ENCODE measurements at places on chromosomes 4 and X.
A peak's percentile ranks its signal among the peaks of the same experiment; 100 is the strongest.

DNA sequence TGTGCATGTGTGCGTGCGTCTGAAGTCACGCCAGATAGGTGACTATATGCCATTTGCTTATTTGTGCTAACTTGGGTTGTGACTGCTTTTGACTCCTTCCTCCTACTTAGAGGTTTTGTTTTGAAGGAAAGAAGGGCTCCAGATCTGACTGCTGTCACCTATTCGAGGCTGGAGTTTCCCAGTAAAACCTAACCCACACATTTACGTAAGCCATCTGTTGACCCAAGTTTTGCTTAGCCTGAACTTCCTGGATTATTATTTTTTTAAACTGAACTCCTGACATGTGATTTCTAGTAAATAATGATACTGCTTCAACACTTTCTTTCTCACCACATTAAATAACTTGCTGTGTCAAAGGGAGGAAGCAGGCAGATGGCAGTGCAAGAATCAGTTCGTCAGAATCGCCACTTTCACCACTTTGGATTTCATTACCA is 41.5 kb downstream of the DTHD1 start:
- no peak for DNase-seq

DNA sequence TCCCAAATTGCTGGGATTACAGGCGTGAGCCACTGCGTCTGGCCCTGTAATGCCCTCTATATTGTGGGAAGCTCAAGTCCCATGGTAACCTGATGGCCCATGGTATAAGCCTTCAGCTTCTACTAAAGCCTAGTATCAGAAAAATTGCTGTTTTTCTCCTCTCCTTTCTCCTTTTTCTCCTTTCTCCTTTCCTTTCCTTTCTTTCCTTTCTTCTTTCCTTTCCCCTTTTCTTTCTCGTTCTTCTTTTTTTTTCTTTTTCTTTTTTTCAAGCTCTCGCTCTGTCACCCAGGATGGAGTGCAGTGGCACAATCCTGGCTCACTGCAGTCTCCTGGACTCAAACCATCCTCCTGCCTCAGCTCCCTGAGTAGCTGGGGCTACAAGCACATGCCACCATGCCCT is 740.7 kb downstream of the FAM133A start:
- no peak for DNase-seq

- DNase-seq, result peak; percentile 94
These were observed 15.0 kb downstream of the UGT8 start for GRCh38 chr4:114613560-114613959.

- no peak for DNase-seq
These were observed 16.7 kb upstream of the PDS5A start for GRCh38 chr4:39994406-39994805.

DNA sequence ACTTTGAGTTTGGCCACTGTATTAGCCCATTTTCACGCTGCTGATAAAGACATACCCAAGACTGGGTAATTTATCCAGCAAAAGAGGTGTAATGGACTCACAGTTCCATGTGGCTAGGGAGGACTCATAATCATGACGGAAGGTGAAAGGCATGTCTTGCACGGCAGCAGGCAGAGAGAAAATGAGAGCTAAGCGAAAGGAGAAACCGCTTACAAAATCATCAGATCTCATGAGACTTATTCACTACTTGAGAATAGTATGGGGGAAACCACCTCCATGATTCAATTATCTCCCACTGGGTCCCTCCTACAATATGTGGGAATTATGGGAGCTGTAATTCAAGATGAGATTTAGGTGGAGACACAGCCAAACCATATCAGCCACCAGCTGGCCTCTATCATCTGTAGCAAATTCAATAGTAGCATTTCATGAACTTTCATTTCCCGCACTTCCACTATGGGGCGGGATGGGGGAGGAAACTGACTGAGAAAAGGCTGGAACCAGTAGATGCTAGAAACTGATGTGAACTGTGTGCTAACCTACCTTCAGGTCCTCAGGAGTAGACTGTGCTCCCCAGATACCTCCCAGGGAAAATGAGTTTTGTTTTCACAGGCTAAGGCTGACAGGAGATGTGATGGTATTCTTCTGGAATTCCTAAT is 35.3 kb upstream of the LGI2 start:
- no peak for DNase-seq

- DNase-seq, result peak; percentile 53
These were observed 779 bp upstream of the DDX60L start for GRCh38 chr4:168480931-168481611.

- no peak for DNase-seq
These were observed 63.7 kb downstream of the TENM3 start for GRCh38 chr4:182306792-182307507.

DNA sequence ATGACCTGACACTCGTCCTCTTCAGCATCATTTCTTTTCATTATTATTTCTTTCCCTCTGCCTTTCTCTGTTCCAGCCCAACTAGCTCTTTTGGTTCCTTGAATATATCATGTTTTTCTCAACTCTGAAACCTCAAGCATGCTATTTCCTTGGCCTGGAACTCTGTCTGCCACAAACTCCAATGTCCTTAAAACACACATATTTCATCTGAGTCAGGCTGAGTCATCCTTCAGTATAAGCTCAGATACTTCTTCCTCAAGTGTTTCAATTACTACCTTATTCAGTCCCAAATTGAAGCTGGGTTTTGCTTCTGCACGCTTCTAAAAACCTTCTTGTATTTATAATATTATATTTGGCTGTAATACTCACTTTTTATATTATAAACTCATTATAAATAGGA is 424.2 kb downstream of the PDGFC start:
- no peak for DNase-seq

- no peak for DNase-seq
These were observed 20.3 kb downstream of the P2RY8 start for GRCh38 chrX:1516596-1517104.

- DNase-seq, result no peak
These were observed 36.5 kb downstream of the FGFBP1 start for GRCh38 chr4:15901998-15902397.

GRCh38 chrX:50812995-50813842 is 775 bp downstream of the SHROOM4 start:
- DNase-seq, result peak; percentile 3

DNA sequence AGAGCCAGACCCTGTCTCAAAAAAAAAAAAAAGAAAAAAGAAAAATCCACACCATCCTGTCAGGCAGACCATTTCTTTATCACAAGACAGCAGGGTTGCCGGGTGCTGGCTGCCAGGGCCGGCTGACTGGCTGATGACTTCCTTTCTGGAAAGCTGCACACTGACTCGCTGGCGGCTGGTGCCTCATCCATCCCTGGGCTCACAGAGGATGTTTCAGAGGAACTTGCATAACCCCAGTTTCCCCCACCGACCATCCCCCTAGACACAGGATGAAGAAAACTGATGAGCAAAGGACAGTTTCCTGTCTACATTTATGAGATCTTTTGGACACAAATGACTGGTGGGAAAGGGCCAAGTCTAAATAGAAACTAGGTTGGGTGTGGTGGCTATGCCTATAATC is 14.1 kb downstream of the HPSE start:
- DNase-seq, result no peak

GRCh38 chrX:134482371-134482770 is 22.4 kb downstream of the HPRT1 start:
- no peak for DNase-seq

DNA sequence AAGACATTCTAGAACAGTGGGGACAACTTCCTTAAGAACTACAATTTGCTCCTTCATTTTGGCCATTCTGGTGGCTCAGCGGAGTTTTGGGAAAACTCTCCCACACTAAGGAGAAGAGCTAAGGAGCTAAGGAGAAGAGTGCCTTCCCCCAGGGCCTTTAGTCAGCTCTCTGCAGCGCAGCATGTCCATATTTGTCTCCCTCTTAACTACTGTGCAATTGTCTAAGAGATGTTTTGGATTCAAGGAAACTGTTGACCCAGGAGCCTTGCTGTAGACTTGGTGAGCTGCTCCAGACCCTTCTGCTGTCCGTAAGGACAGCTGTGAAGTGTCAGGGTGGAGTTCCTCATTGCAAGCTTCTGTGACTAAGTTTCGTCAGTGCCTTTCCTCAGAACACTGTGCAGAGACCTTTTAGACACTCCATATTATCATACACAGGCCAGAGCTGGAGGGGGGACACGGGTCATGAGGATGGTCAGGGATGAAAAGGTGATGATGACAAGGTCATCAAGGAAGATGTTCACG is 179.0 kb downstream of the NHS start:
- DNase-seq, result no peak

GRCh38 chrX:80879916-80880315 is 70.2 kb upstream of the BRWD3 start:
- DNase-seq, result no peak

- DNase-seq, result no peak
These were observed 48.8 kb downstream of the PPP2R2C start for GRCh38 chr4:6423575-6423974.

DNA sequence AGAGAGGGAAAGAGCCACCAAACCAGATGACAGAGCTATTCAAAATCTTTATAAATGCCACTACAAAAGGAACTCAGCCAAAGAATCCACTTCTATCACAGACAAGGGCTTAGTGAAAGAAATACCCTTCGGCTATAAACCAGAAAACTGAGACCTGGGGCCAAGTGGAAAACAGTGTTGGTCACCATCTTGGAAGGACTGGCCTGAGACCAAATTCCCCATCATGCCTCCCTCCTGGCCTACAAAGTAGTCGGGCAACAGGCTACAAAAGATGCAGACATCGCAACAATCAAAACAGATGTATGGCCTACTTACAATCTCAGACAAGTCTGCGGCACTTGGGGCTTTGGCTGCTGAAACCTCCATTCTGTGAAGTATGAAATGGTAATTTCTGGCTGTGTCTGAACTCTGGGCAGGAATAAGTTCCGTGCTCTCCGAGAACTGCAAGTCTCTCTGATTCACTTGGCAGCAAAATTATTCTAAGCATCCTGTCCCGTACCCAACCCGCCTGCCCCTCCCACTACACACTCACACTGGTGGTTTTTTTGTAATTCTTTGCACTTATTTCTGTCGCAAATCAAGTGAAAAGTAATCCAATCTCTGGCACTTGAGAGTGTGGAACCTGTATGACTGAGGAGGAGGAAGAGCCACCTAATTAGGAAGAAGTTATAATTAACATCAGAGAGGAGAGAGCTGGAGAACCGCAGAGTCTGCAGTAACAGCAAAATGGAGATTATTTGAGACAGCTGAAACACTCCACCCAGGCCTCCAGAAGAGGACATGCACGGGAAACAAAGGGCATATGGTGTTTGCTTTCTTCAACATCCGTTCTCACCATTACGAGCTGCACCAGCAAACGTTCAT is 87.8 kb downstream of the SH3KBP1 start:
- DNase-seq, result no peak

GRCh38 chr4:158496030-158496741 is 25.5 kb upstream of the RXFP1 start:
- DNase-seq, result no peak

- DNase-seq, result no peak
These were observed 692.5 kb downstream of the CENPC start for GRCh38 chr4:66852843-66853242.

- no peak for DNase-seq
These were observed 1491.2 kb downstream of the STIM2 start for GRCh38 chr4:28351826-28352225.

DNA sequence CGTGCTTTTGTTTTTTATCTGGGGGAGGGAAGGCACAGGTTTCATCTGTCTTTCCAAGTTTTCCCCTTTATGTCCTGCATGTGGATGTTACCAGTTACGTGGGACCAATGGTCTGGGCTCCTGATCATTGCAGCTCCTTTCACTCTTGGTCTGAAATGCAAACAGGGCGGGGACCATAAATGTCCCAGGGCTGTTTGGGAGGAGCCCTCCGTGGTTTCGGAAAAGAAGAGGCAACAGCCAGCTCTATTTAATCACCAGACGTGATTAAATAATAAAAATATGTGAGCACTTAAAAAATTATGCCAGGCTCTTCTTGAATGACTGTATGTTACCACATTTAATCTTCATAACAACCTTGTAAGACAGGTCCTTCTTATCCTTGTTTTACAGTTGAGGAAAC is 30.8 kb upstream of the C1GALT1C1 start:
- no peak for DNase-seq

DNA sequence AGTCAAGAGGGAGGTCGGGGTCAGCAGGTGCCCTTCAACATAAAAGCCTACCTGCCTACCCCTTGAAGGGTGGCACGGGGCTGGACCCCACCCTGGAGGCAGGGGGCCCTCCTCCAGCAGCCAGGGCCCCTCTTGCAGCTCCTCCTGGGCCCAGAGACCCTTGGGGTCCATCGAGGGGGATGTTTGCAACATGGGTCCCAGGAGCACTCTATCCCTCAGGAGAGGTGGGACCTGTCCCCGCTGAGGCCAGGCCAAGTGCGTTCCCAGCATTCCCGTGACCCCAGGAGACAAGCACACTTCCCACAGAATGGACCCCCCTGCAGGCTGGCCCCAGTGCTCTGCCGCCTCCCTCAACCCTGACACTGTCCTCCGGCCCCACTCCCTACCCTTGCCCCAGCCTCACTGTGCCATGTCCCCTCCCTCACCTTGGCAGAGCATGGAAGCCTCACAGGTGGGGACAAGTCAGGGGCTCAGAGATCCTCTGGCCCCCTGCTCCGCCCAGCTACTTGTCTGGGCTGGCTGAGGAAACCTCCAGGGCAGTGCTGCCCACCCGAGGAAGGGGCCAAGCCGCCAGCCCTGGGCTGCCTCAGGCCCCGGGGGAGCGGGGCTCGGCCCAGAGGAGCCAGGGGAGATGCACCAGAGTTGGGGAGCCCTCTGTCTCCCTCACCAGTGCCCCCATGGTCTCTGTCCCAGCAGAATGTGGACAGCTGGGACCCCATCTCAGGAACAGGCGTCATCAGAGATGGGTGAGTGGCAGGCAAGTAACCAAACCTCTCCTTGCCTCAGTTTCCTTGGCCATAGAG is 2.2 kb downstream of the MXD4 start:
- no peak for DNase-seq
